Activated CD4-positive, alpha-beta T cell treated with anti-CD3 and anti-CD28 coated beads, Interleukin-2, amount 10 ng/mL, durations not matched to agents 7 days and 5 days (primary cell): ENCODE measurements at places on chromosomes 4 and X. TPM values are rescaled to one million over a fixed set of nuclear protein-coding genes. Genes with fewer than 3 reads are reported as not detected.

The DACH2 gene
- not detected for total RNA-seq

The GAGE10 gene
- not detected for total RNA-seq

The CTAG1A gene
- not detected for total RNA-seq

The FATE1 gene
- not detected for total RNA-seq

The RPA4 gene
- total RNA-seq, result 0.50 TPM
